ENCODE measurements at places on chromosomes 16 and 17.
A peak's percentile ranks its signal among the peaks of the same experiment; 100 is the strongest.

DNA sequence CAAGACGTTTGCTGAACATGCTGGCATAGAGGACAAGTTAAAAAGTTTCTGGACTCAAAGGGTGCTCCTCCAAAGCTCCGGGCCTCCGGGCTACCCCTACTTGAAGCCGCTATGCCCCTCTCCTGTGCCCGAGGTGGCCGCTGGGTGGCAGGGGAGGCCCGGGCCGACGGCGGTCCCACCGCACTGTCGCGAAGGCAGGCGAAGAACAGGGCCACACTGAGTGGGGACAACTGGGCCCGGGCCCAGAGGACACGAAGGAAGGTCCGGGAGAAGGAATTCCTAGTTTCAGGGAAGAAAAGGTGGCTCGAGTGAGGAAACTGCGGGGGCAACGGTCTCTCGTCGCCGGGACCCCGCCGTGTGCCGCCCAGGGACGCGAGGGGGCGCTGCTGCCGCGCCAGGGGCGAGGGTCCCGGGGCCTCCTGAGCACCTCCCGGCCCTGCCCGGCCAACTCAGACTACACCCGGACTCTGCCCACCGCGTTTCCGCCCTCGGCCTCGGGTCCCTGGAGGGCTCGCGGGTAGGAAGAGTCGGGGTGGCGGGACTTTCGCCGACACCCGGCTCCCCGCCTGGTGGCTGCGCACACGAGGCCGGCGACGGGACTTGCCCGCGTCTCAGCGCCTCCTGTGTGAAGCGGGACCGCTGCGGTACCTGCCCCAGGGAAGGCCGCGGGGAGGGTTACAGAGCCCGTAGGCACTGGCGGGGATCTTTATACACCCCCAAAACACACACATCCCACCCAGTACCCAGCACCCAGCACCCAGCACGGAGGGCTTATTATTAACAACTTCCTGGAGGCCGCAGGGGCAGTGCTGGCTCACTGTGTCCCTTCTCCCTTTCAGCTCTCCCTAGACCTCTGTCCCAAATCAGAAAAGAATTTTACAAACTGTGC, 772 bp upstream of the CHCT1 start:
- DNase-seq, result peak; percentile 67

GRCh38 chr17:48483004-48483403, 47.8 kb downstream of the HOXB1 start:
- DNase-seq, result no peak

- peak; percentile 95 for DNase-seq
Observed at GRCh38 chr17:42561897-42562387, at the start of gene COASY. Gene COASY (plus strand): TSS chr17:42562148. CDS start chr17:42562623, 475 bp downstream.

DNA sequence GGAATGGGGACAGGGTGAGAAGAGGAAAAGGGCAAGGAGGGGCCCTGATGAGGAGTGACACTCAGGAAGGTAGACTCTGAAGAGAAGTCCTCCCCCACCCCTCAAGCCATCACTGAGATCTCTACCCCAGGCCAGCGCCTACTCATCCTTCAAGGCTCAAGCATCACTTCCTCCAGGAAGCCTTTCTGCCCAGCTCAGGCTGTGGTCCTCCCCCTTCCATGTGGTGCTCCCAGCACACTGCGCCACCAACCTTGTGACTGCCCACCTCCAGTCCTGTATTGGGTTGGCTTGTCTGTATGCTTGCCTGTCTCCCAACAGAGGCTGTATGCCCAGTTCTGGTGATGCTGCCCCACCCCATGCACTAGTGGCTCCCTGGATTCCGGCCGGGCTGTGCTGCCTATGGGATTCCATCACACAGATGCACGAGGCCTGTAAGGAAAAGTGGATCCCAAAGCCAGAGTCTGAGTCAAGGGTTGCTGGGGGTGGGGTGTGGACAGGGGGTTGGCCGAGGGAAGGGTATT, 19.8 kb upstream of the ZFP90 start:
- no peak for DNase-seq

DNA sequence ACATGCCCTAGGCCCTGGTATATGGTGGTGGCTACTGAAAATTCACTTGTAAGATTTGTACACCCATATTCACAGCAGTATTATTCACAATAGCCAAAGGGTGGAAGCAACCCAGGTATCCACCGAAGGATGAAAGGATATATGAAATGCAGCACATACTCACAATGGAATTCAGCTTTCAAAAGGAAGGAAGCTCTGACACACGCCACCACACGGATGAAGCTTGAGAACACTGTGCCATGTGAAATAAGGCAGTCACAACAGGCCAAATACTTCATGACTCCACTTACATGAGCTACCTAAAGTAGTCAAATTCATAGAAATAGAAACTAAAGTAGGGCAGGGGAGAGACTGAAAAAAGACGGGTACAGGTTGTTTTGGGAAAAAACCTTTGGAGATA, 2.9 kb downstream of the XPO6 start:
- no peak for DNase-seq

GRCh38 chr16:17241264-17241835, 229.4 kb downstream of the XYLT1 start:
- no peak for DNase-seq

- DNase-seq, result no peak
Observed at GRCh38 chr17:76351526-76352071, 2.1 kb downstream of the PRPSAP1 start.

DNA sequence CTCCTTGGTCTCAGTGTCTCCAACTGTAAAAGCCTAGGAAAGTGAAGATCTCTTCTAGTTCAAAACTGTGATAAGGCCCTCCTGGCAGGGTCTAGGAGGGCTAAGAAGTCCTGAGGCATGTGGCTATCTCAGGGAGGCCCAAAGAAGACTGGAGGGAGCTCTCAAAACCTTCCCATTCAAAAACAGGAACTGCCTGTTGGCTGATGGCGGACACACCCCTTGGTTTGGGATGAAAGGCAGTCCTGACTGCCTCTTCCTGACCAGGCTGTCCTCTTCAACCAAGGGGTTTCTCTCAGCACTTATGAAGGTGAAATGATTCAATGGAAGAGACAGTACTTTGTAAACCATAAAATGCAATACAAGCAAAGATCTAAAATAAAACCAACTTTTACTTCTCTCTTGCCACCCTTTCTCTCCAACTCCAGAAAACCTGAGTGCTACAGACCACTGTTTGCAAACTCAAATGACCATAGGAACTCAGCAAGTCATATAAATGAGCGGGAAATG, 4.7 kb downstream of the ZNF764 start:
- no peak for DNase-seq

DNA sequence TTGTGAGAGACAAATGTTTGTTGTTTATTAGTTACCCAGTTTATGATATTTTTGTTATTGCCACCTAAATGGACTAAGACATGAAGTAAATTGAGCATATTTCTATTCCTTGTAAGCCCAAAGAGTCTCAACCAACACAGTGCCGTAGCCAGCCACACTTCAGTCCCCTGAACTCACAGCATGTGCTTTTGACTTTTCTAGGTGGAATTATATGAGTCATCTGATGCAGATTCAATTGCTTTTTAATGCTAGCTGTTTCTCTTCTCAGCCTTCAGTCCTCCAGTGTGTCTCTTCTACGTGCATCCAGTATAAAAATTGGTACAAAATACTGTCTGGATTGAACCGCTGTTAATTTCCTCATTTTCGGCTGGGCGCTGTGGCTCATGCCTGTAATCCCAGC, 39.0 kb downstream of the IQCK start:
- no peak for DNase-seq

DNA sequence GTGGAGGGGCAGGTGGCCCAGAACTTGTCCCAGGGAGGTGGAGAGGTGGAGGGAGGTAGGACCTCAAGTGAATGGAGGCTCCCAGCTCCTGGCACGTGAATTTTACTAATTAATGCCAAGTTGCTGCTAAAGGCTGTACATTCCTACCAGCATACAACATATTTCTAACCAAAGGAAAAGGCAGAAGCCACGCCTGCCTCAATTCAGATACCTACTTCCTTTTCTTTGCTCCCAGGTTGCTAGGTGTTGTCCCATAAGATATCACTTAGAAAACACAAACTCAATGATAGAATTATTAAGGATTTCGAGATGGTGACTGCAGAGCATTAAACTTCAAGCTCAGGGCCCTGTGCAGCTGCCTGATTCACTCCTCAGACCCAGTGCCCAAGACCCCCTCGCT, 20.5 kb upstream of the SMPD3 start:
- no peak for DNase-seq

DNA sequence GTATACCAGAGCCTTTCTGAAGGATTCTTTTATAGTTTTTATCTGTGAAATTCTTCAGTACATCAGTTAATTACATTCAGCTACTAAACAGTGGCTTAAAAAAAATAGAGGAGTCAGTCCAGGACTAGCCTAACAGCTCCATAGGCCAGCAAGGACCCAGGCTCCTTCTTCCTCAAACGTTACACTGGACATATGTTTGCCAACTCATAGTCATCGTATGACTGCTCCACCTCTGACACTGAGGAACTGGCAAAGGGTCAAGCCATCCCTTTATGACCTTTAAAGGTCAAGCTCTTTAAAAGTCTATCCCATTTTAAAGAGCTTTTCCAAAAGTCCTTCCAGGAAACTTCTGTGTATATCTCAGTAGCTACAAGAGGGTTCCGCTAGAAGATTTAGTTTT, 36.6 kb downstream of the PHLPP2 start:
- no peak for DNase-seq

DNA sequence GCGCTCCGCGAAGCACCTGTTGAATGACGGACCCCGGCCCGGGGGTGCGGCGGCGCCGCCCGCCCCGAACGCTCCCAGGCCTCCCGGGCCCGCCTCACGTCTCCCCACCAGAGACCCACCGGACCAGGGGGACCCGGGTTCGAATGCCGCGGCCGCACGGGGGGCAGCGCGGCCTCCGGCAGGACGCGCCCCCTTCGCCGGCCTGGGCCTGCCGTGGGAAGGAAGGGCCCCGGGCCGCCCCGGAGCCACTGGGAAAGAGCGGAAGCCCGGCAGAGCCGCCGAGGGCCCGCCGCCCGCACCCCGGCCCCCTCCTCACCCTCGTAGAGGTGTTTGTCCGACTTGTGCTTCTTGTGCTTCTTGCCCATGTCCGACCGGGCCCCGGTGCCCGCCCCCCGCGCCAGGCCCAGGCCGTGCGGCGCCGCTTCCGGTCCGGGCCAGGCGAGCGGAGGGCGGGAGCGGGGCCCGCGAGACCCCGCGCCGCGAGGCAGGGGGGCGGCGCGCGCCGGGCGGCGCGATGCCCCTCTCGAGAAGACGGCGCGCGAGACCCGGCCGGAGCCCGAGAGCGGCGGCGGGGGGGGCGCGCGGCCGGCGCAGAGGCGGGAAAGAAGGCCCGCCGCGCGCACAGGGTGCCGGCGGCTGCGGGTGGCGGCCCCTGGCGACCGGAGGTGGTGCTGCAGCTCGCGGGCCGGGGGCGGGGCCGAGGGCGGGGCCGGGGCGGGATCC, at the start of gene BRD7:
Gene BRD7, minus strand, starts transcription at position 579 of the 723 bp plus-strand sequence. Its CDS starts 214 bp downstream, at position 365.
- peak; percentile 85 for DNase-seq

DNA sequence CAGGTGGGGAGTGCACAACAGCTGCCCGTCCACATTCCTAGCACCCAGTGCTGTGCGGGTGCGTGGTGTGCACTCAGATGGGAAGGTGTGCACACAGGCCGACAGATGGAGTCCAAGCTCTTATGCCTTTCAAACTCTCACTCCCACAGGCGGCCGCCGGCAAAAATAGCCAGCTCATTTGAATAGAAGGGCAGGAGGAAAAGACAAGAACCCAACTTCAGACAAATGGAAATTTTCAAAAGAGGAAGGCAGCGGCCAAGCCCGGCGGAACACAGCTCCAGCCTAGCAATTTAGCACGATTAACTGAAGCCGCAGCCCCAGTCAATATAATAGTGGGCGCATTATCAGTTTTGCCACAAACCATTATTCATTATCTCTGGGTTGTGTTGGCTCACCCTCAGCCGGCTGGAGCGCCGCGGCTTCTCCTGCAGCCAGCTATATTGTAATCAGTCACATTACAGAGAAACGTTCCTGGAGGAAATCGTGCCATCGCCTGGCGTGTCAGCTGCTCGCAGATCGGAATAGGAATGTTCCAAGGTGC, 103.9 kb upstream of the SEC14L1 start:
- no peak for DNase-seq

- DNase-seq, result no peak
Observed at GRCh38 chr17:55496094-55496881, 15.0 kb downstream of the SMIM36 start.

DNA sequence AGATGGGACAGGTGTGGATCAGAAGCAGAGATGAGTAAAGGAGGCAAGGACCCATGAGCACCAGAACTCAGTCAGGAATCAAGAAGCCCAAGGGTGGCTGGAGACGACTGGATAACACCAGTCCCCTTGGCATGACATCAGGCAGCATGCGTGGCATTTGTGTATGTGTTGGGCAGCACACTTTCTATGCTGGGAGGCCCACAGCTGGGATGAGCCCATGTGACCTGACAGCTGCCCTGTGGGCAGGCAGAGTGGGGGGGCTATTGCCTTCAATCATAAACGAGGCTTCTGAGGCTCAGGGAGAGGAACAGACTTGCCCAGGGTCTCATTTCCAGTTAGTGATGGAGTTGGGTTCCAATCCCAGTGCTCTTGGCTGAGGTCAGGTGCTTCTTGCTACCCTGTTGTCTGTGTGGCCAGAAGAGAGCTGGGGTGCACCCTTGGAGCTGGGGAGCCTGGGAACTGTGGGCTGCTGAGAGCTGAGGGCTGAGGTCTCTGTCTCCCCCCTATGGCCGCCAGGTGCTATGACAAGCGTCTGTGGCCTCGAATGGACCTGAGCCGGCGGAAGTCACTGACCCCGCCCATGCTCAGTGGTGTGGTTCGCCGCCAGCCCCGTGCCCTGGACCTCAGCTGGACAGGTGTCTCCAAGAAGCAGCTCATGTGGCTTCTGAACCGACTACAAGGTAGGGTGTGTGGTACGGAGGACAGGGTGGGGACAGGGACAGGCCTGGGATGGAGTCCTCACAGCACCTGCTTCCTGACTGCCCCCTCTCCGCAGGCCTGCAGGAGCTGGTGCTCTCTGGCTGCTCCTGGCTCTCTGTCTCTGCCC, 7.1 kb upstream of the ORAI3 start:
- DNase-seq, result peak; percentile 80

- no peak for DNase-seq
Observed at GRCh38 chr17:17506893-17507464, 10.8 kb upstream of the RASD1 start.

GRCh38 chr16:85303354-85303883, 191.1 kb upstream of the CIBAR2 start:
- DNase-seq, result peak; percentile 82

DNA sequence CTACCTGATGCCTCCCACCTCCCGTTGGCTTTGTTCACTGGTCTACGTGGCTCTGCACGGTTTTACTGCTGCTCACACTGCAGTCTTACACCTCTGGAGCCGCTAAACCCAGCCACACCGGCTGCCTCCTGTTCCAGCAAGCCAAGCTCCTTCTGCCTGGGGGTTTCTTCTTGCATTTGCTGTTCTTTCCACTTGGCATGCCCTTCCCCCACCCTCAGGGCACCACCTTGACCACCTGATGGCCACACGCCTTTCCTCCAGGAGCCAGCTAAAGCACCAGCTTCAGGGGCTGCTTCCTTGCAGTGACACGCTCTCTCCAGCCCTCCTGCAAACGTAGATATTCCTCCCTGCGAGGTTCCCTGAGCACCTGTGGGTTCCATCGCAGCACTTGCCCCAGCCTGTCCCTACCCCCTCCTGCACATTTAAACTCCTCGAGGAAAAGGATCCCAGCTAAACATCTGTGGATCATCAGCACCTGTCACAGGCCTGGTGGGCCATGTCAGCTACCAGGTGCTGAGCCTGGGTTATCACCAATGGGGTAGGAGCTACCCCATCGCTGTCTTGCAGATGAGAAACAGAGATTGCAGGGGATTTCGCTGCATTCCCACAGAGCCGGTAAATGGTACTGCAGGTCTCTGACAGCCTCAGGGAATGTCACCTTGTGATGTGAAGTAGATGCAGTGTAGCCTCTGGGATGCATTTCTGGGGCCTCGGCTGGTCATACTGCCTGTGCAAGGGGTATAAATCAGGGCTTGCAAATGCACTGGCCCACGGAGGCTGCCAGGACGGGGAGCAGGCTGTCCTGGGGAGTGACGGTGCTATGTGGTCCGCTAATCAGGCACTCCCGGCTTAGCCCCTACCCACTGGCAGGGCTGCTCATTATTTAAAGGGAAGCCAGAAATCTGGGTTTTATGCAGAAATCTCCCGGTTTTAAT, 285.2 kb downstream of the CPPED1 start:
- DNase-seq, result no peak
